ENCODE measurements at places on chromosomes 7 and 10. TPM values are rescaled to one million over a fixed set of nuclear protein-coding genes. Genes with fewer than 3 reads are reported as not detected.

Gene PSD
- 16.7 TPM for total RNA-seq

Gene KCP
- 0.11 TPM for total RNA-seq

Gene KNDC1
- total RNA-seq: not detected

Gene GJD4
- total RNA-seq: not detected

Gene GIMAP4
- 23.6 TPM for total RNA-seq

Gene SPOCK2
- 976 TPM for total RNA-seq

Gene ZNHIT1
- total RNA-seq: 30.6 TPM

Gene ANKRD1
- not detected for total RNA-seq

Gene PAX4
- total RNA-seq: not detected

Gene GIMAP6
- 14.3 TPM for total RNA-seq

Gene C10orf90
- not detected for total RNA-seq

Gene ODAD2
- not detected for total RNA-seq

Gene ZNF853
- total RNA-seq: 2.5 TPM

Gene HOXA6
- not detected for total RNA-seq

Gene ANKMY2
- 5.1 TPM for total RNA-seq

Gene AP1S1
- total RNA-seq: 3.9 TPM

Gene ZNF117
- 2.2 TPM for total RNA-seq

Gene TUBB8
- total RNA-seq: not detected

Gene PRKG1
- not detected for total RNA-seq

Gene FBXO24
- total RNA-seq: 0.66 TPM

Gene CDHR1
- 0.92 TPM for total RNA-seq

Gene LRGUK
- 0.20 TPM for total RNA-seq

Gene SAP25
- 52.0 TPM for total RNA-seq

Gene SMIM30
- 3.5 TPM for total RNA-seq

Gene ASZ1
- total RNA-seq: not detected

Gene SFTPD
- not detected for total RNA-seq

Gene AFAP1L2
- total RNA-seq: 0.36 TPM

Gene COMTD1
- 10.5 TPM for total RNA-seq

Gene BLNK
- not detected for total RNA-seq

Gene CYP51A1
- 30.9 TPM for total RNA-seq

Gene KMT2C
- 113 TPM for total RNA-seq

Gene CFAP58
- total RNA-seq: not detected

Gene COL17A1
- not detected for total RNA-seq

Gene CAPZA2
- 96.5 TPM for total RNA-seq

Gene LIPK
- total RNA-seq: not detected

Gene HIF1AN
- 30.5 TPM for total RNA-seq

Gene ABCC2
- 3.4 TPM for total RNA-seq

Gene NANOS1
- 0.14 TPM for total RNA-seq

Gene IFIT1B
- 0.11 TPM for total RNA-seq

Gene PIP
- total RNA-seq: not detected

Gene SLC25A40
- 9.4 TPM for total RNA-seq

Gene MOGAT3
- total RNA-seq: 0.11 TPM

Gene SEMA4G
- total RNA-seq: 1.1 TPM

Gene MEIG1
- total RNA-seq: not detected

Gene TAC1
- total RNA-seq: not detected

Gene ZNF107
- 12.4 TPM for total RNA-seq

Gene ACSM6
- total RNA-seq: not detected

Gene CYP2E1
- total RNA-seq: 1.6 TPM

Gene MRLN
- not detected for total RNA-seq

Gene PON1
- not detected for total RNA-seq

Gene TFEC
- not detected for total RNA-seq

Gene SPDYE2B
- not detected for total RNA-seq

Data from CD4-positive, alpha-beta T cell (primary cell).